ENCODE measurements at places on chromosomes 11 and 22.

DNA sequence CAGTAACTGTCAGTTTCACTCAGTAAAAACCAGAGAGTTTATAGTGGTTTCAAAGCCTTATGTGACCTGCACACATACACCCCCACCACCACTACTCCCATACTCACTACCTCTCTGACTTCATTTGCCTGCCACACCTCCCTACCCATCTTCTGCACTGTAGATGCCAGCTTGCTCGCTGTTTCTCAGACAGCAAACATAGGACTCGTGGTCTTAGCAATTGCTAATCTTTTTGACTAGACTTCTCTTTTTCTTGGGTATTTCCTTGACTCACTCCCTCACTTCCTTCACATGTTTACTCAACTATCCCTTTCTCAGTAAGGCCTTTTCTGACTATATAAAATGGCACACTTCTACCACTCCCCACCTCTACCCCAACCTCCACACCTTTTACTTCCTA lies 27.8 kb downstream of the CEP295 start:
- no peak for DNase-seq

DNA sequence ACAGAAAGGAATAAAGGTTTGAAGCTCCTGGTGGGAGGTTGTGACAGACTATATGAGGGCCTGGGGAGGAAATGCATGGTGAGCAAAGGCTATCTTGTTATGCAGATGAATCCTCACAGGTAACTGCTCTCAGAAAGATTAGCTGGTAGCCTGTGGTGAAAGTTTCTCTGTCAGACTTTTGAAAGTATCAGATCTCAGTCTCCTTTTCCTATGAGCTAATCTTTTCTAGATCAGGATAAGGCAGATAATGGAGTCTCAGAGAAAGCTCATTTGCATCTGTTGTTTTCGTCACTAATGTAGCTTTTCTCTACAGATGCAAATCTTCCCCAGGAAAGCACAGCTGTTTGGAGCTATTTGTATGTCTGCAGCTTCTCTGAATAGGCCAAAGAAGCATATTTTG lies 21.0 kb upstream of the OR6X1 start:
- no peak for DNase-seq

DNA sequence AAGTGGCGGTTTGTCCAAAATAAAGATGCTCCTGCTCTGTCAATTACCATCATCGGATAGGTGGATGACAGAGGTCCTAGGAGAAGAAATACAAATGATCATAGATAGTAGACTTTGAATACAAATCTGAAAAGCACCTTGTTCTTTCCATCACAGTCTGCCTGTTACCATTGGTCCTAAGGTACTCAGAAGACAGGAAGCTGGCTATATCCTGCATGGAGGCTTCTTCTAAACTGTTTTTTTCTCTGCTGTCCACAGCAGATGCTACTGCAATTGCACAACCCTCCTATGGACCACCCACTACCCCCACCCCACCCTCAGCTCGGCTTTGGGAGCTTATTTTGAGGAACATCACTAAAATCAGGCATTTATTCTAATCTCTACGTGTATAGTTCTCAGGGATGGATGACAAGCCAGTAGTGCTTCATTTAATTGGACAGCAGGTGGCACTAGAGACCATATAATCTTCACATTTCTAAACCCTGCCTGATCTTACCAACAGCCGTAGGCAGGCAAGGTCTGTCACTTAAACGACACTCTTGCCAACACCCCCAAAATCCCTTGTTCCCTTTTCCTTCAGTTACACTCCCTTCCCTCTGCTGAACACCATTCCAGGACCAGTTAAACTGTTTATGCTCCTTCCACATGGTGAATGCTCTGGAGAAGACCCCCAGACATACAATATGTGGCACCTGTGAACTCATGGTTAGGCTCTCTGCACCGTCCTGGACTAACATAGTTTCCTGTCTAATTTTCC lies 6.6 kb upstream of the PTS start:
- peak; percentile 26 for DNase-seq

DNA sequence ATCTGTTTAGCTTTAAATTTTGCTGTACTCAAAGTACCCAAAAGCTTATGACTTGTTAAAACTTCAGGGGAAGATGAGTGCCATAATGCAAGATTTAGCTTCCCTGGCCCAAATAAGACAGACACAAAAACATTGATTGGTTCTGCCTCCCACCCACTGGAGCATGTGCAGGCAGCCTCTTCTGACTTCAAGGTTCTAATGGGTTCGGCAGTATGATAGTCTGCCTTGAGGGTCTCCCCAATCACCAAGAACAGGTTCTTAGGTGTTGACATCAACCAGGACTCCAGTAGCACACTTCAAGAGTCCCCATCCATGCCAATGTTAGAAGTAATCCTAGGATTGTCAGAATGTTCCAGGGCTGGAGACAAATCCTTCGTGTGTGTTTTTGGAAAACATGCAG lies 12.5 kb downstream of the EIF4G2 start:
- no peak for DNase-seq

DNA sequence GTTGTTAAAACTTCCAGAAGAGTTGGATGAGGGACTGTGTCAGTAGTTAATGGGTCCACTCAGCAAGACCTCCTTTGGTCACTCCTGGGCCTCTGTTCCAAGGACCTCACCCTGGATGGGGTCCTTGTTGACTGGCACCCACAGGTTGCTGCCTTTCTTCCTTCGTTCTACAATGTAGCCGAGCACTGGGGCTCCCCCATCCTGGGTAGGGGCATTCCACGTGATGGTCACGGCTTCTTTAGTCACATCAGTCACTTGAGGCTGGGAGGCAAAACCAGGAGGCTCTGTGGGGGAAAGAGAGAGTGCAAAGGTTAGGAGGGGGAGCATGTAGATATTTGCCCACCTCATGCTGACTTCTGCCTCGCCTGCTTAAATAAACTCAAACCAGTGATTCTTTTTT lies 12.0 kb downstream of the TMEM86A start:
- no peak for DNase-seq

- no peak for DNase-seq
These were observed 1024.0 kb upstream of the CNTN5 start for GRCh38 chr11:97996762-97997161.

GRCh38 chr11:37612146-37612545 lies 1014.1 kb upstream of the RAG2 start:
- DNase-seq: no peak

DNA sequence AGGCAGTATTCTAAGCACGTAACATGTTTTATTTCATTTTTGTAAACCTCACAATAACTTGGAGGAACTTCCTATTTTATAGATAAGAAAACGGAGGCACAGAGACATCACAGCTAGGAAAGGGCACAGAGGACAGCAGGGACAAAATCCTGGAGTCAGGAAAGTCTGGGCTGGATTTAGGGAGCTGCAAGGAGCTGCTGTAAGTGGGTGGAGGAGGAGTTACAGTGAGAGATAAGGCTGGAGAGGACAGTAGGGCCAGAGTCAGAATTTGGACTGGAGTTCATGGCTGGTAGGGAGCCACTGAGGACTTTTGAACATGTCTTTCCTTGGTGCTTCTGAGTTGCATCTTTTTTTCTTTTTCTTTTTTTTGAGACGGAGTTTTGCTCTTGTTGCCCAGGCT lies 32.2 kb upstream of the PTPRJ start:
- DNase-seq: no peak
